Activated gamma-delta T cell treated with anti-CD3 and anti-CD28 coated beads, Interleukin-2, amount 50 U/mL, for 16 hours (primary cell): ENCODE measurements at places on chromosomes 2 and 18.

GRCh38 chr2:8568543-8569302, 113.1 kb upstream of the ID2 start:
- DNase-seq, result no peak

DNA sequence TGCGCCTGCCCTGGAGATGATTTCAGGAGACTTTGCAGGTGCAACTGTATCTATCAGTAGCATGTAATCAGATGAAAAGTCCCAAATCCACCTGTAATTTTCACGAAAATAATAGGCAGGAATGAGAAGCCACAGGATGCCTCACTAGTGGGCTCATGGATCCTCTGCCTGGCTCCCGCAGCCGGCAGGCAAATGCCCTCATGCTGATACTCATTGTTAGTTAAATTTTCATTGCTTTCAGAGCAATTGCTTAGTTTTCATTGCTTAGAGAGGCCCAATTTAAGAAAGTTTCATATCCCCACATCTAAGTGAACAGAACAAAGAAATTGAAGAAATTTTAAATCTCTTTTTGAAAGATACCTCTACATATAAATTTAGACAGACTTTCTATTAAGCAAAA, 57.6 kb upstream of the CTDP1 start:
- no peak for DNase-seq

DNA sequence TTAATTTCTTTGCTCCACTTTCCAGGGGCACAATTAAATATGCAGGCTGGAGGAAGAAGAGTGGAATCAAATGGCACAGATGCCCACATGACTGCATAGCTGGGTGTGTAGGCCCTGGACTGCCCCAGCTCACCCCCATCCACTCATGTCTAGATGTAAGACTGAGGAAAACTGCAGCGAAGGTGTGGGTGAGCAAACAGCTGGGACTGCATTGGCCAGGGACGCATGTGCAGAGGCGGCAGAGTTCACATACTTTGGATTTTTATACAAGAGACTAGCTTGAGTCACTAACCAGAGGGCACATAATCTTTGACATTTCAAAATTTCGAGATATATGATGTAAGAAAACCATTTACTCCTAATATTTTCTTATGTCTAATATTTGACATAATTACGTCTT, 60.1 kb downstream of the SPIRE1 start:
- no peak for DNase-seq

GRCh38 chr18:62738639-62739038, 23.3 kb downstream of the PHLPP1 start:
- no peak for DNase-seq

DNA sequence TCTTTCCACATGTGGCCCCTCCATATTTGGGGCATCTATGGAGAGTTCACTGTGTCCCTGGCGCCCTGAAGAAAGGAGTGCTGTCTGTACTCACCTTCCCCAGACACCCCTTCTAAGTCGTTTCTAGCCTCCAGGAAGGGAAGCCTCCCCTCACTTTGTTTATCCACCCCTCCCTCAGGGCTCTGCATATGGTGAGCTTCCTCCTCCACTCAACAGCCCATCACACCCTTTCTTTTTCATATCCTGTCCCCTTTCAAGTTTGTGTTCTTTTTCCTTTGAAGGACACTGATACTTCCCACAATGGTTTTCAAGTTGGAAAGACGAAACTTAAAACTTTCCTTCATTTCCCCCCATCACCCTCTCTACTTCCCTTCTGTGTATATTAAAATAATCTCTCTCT, 291.4 kb upstream of the POU3F3 start:
- no peak for DNase-seq

DNA sequence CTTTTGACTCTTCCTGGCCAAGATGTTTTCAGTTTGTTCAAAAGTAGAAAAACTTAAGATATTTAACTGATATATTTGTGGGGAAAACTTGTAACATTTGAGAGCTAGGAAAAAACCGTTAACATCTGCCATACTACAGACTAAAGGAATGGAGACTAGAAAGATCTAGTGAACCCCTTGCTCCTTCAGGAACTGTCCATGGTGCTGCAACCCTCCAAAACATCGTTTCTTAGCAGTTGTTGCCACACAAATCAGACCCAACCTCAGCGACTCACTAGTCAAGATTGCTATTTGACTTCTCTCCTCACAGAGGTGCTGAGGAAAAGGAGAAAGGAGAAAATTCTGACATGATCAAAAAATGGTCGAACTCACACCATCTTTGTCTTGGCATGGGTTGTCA, 393.8 kb upstream of the LYPD1 start:
- no peak for DNase-seq

DNA sequence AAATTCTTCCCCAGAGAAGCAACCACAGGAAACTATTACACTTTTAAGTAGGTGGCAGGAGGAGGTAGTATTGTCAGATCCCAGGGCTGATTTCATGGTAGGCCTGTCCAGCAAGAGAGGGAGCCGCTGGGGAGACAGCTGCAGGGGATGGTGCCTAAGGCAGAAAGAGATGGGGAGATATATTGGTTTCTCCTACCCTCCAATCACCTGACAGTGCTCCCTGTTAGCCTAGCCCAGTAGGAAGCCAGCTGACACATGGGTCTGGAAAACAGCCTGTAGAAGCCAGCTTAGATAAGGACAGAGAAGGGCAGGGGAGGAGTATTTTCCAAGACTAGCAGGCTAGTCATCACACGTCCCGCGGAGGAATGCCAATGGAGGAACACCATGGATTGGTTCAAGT, 8.2 kb upstream of the SPOPL start:
- no peak for DNase-seq
